Lung microvascular endothelial cell (primary cell): ENCODE measurements at places on chromosomes 4 and X. TPM values are rescaled to one million over a fixed set of nuclear protein-coding genes. Genes with fewer than 3 reads are reported as not detected.

- DNase-seq: no peak
Measured at GRCh38 chrX:151710457-151710856, 5.4 kb upstream of the FATE1 start.

COL25A1 gene
- under 0.01 and 0.22 TPM in 2 replicates for total RNA-seq

GRCh38 chrX:154383359-154384283 lies 4.5 kb downstream of the EMD start:
- no peak for DNase-seq

- peak; percentile 67 for DNase-seq
Measured at GRCh38 chrX:48589482-48590162, 7.7 kb upstream of the WDR13 start.

DNA sequence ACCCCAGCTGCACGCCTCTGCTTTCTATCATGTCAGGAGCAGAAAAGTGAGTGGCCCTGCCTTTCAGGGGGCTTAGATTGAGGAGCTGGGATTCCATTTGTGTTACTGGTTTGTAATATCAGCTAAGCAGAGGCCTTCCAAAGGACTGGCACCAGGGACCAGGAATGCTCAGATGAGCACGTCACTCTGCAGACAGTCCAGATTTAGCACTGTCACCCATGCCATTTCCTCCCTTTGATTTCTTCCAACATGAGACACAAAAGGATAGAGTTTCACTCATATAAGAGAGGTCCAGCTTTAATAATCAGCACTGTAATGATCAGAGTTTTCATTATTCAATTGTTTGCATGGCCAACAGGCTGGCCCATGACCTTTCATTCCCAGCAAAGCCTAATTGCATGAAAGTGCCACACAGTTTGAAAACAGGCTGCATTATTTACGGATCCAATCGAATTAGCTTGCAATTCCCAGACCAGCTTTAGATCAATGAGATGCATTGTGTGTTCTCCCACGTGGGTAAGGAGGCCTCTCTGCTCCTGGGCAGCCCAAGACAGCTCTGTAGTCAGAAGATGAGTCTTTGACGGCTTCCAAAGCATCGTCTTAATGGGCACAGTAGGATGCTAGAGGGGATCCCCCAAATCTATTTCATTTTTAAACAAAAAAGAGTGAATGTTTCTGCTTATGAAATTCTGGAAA lies 9.8 kb upstream of the SLC2A9 start:
- peak; percentile 27 for DNase-seq

DNA sequence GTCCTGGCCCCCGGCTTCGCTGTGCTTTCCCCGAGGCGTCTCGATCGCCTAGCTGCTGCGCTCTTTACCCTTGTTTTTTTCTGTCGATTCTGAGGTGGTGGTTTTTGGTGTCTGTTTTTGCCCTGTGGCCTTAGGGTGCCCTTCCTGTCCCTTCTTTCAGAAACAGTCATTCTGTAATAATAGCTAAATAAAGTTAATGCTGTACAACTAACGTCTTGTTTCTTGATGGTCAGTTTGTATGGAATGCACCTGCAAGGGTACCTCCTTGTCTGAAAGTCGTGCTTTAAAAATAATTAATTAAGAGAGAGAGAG lies 686 bp downstream of the FIP1L1 start:
- DNase-seq: no peak

- DNase-seq: peak; percentile 22
Measured at GRCh38 chr4:21885241-21885640, 63.3 kb downstream of the KCNIP4 start.

- no peak for DNase-seq
Measured at GRCh38 chrX:4225086-4225485, 511.6 kb upstream of the PRKX start.

NAP1L2 gene
- 0.65 and 2.0 TPM in 2 replicates for total RNA-seq

DNA sequence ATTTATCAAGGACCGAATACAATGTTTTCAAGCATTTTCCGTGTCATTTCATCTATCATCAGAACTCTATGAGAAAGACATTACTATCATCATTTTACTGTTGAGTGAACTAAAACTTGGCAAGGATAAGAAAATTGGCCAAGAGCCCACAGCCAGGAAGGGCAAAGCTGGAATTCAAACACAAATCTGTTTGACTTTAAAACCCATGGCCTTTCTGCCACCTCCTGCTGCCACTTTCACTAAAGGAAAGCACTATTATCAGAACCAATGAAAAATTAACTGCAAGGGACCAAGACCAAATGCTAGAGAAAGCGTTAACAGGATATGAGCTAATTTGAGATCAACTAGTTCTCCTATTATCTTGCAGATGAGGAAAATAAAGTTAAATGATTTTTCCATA lies 2759.2 kb downstream of the ARAP2 start:
- no peak for DNase-seq

MAGEA2B gene
- not detected in 2 replicates for total RNA-seq

DNA sequence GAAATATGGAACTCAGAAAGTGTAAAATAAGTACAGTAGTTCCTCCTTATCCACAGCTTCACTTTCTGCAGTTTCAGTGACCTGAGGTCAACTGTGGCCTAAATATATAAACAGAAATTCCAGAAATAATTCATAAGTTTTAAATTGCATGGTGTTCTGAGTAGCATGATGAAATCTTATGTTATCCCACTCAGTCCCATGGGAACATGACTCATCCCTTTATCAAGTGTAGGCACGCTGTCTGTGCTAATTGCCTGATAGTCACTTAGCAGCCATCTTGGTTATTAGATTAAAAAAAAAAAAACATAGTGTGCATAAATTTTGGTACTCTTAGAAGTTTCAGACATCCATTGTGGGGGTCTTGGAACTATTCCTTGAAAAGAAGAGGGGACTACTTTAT lies 983.4 kb upstream of the ADGRL3 start:
- DNase-seq: no peak

RAB33A gene
- 0.40 and 0.44 TPM in 2 replicates for total RNA-seq

DNA sequence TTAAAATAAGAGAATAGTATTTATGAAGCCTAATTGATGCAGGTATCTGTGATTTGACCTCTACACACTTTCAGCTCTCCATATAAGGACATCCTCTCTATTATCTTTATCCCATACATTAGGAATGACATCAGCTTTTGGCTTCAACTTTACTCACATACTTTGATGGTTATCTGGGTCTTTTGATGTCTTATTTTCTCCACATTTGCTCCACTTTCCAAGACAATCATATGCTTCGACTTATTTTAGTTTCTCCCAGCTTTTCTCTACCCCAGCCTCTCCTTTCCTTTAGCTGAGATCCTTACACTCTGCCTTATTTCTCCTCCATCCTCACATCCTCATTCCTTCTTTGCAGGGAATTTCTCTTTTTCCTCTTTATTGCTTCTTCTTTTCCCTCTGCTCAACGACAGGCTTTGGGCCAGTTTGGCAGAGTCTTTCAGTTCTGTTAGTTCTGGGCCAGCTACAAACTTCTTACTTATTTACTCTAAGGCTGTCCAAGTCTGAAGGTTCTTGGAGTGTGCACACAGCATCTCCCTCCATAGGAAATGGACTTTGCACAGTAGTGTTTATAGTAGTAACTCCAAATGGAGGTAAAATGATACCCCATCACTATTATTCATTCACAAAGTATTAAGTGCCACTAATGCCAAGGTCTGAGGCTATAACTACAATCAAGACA lies 50.5 kb downstream of the SLC4A4 start:
- no peak for DNase-seq

SAGE1 gene
- total RNA-seq: not detected in 2 replicates

DNA sequence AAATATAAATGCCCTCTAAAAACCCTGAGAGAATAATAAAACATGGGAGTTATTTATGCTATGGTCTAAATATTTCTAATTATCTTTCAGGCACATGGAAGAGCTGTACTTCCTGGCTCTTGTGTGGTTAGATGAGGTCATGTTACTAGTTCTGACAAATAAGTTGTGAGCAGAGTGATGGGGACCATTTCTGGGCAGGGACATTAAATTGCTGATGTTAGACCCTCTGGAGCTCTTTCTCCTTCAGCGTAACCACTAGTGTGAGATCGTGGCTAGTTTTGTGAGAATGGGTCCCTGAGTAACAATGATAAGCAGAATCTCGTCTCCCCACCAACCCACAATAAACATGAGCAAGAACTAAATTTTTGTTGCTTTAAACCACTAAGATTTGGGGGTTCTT lies 108.0 kb downstream of the MAML3 start:
- DNase-seq: no peak

MEPE gene
- not detected in 2 replicates for total RNA-seq

DNA sequence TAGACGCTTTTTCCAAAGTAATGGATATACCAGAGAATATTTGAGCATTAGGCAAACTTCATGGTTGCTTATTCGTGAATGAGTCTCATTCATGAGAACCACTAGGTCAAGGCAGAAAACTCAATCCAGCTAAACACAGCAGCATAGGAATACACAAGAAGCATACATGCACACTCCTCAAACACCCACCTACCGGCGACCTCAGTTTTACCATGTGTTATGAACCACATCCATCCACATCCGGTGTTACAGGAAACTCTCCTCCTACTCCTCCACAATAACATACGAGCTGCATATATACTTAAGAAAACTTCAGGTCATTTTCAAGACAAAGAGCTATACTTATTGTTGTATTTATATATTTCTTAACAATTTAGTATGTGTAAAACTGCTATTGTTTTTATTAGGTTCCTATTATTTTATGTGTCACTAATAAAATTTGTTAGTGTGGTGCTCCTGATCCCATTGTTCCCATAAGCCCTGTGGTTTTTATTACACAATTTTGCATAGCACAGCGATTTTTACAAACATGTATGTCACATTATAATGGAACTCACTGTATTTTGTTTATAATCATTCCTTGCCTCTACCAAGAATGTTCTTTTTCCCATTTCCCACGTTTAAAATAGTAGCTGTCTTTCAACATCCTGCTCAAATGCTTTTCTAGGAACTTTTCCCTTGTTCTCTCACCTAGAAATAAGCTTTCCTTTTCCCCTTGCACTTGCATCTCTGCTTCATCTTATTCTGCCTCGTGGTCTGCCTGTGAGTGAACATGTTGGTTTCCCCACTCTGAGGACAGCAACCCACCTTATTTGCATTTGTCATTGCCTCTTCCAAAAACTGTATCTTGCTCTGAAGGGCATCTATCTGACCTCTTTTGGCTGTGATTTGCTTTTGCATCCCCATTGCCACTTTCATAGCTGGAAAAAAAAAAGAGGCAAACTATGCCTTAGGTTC lies 48.3 kb downstream of the STBD1 start:
- DNase-seq: no peak

- no peak for DNase-seq
Measured at GRCh38 chr4:84481860-84482245, 17.2 kb downstream of the NKX6-1 start.

KIF4A gene
- 1.8 and 6.3 TPM in 2 replicates for total RNA-seq

GRCh38 chr4:1967512-1968149 lies 41.1 kb downstream of the NELFA start:
- DNase-seq: no peak

STOX2 gene
- 3.9 and 24.2 TPM in 2 replicates for total RNA-seq

GRCh38 chrX:13091111-13091765 lies 46.8 kb upstream of the FAM9C start:
- no peak for DNase-seq

DNA sequence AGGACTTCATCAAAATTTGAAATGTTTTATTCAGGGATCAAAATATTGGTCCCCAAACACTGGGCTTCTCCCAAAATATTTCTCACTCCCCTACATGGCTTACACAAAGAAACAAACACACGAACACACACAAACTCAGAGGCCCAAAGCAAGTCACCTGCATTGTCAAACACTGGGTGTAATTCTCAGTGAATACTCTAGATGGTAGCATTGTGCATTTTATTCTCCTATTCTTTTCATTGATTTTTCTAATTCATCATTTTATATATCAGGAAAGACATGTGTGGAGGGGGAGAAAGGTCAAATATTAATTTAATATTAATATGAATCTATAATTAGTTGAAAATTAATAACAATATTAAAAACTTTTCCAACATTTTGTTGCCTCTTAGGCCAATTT lies 72.3 kb upstream of the TNMD start:
- peak; percentile 14 for DNase-seq

PRDM5 gene
- total RNA-seq: 3.1 and 6.2 TPM in 2 replicates

GRCh38 chr4:174036111-174036510 lies 247.4 kb downstream of the FBXO8 start:
- no peak for DNase-seq

- peak; percentile 88 for DNase-seq
Measured at GRCh38 chr4:89482251-89482650, 174.7 kb upstream of the GPRIN3 start.

- DNase-seq: no peak
Measured at GRCh38 chrX:431056-431455, 44.3 kb upstream of the PPP2R3B start.

P2RY4 gene
- not detected in 2 replicates for total RNA-seq

DNA sequence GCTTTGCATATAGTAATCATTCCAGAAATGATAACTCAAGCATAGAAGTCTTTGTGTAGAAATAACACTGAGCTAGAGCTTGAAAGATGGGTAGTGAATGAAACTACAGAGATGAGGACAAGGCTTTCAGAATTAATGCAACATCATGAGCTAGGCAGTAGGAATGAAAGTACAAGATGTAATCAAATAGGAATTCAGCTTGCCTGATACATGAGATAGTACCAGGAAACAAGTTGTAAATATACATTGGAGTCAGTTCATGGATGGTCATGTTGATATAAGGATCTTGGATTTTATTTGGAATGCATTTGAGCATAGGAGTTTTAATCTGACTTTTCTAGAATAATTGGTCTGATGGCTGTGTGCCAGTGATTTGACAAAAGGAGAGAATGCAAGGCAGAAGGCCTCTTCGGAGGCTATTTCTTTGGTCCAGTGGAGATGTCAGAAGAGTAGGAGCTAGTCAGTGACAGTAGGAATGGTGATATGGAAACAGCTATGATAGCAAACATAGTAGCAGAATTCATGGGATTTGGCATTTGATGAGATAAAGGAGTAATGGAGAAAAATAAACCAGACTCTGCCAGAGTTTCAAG lies 206.4 kb upstream of the PACRGL start:
- no peak for DNase-seq
